ENCODE measurements at places on chromosomes 1 and 21.

DNA sequence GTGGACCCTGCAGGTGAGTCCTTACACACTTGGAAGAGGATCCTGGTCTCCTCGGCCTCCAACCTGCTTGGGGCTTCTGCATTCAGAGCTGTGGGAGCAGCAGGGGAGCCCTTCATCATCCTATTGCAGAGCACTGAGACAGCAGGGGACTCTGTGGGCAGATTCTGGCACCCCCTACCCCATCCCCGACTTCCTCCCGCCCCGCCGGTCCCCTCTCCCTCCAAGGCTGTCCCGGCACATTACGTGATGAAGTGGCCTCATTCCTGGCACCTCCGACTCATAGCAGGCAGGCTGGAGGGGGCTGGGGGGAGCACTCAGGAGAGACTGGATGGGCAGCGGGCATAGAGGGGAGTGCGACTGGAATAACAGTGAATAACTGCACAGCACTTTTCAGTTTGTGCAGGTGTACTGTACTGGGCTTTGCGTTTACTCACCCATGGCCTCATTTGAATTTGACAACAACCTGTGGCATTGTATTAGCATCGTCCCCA is 394.1 kb downstream of the MATN1 start:
- DNase-seq, result no peak

- DNase-seq, result peak; percentile 57
Measured at GRCh38 chr1:152185544-152186391, 26.7 kb upstream of the RPTN start.

DNA sequence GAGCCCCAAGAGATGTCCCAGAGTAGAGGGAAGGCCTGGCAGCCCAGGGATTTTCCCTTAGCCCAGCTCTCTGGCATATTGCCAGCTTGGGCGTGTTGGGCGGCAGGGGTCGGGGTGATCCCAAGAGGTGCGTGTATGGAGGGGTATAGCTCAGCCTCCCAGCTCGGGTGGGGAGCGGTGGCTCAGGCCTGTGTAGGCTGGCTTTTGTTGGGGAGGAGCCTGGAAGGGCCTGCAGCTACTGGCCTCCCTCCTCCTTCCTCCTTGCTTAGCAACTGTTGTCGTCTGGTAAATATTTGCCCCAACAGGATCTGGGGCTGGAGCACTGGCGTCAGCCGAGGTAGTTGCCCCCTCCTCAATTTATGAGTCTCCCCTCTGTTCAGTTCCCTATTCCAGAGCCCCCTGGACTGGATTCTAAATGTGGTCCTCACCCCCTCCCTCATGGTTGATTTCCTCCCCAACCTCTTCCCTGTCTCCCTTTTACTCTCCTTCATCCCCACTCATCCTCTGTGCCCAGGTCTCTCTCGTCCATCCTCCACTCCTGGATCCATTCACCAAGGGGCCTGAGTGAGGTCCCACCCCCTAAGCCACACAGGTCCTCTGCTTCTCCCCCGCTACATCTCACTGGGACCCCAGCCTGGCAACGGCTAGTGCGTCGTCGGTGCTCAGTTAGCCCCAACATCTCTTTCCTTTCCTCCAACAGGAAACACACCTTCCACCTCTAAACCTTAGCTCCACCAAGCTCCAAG is 10.3 kb upstream of the LMNA start:
- peak; percentile 81 for DNase-seq

DNA sequence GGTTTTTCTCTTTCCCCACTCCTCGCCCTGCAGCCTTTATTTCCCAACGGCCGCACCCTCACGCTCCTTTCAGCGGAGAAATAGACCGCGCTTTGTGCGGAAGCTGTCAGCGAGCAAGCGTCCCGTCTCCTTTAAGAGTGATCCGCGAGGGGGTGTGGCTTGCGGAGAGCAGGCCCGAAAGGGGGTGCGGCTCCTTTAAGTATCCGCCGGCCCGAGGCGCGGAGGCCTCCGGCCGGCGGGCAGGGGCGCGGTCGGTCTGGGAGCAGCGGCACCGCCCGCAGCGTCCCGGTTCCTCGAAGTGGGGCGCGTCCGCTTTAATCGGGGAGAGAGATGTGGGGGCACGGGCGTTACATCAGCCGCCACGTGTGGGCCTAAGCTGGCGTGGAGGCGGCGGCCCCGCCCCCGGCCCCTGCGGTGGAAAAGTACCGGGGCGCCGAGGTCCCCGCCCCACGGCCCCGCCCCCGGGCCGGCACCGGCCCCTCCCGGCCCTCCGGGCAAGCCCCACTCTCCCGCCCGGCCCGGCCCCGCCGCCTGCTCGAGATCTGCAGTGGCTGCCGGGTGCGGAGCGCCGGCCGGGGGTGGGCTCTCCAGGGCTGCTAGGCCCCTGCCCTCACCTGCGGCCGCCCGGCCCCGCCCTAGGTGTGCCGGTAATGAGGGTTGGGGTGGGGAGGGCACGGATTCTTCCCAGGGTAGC is 1.2 kb downstream of the SLC6A9 start:
- DNase-seq, result peak; percentile 88

DNA sequence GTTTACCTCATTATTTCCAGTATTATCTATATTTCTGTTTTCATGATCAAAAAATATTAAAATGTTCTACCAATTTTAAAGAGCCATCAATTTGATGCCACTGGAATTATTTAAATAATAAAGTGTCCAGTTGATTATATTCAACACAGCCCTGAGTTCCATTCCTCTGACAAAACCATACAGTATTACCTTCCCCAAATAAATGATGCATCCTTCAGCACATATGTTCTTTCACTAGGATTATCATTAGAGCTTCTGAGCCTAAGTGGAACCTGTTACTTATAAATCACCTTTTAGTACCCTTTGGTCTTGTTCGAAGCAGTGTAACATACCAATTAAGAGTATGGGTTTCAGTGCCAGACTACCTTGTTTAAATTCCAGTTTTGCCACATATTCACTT is 17.3 kb upstream of the PLEKHO1 start:
- DNase-seq, result no peak

GRCh38 chr1:6507461-6507911 is 16.0 kb upstream of the PLEKHG5 start:
- peak; percentile 91 for DNase-seq

- no peak for DNase-seq
Measured at GRCh38 chr1:201632364-201632952, 93.5 kb downstream of the NAV1 start.

- DNase-seq, result no peak
Measured at GRCh38 chr1:246708166-246708565, 16.0 kb upstream of the SCCPDH start.

DNA sequence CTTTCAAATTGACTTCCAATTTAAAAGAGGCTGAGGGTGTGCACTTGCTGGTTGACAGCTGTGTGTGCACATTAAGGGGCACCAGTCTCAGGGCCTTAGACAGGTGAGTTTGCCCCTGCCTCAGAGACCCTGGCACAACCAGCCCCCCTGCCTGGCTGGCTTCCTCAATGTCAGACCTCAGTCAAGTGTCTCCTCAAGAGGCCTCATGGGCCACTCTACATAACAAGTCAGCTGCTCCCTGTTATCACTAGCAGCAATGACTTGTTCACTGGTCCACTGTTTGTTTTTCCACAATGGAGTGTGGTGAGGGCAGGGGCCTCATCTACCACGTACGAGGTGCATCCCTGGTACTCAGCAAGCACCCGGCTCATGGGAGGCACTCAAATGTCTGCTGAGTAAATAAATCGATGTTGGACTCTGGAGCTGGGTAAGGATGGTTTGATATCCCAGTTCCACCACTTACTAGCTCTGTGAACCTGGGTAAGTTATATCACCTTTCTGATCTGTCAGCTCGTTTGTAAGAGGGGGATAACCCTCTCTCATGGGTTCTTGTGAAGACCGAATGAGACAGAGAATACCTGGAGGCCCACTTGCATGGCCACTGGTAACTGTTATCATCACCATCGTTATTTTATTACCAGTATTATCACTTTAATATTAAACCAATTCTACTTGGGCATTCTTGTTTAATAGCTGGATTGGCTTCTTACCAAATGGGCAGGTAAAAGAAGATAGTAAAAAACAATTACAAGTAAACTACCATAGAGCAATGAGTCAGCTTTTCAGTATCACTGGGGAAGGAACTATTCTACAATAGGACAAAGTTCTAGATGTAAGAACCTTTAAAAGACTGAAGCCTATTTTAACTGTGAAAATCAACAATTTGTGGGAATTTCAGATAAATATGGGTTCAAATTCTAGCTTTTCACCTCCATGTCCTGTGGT is 64.6 kb downstream of the SLC66A1 start:
- no peak for DNase-seq

GRCh38 chr1:172515927-172516326 is 17.0 kb upstream of the SUCO start:
- DNase-seq, result no peak

DNA sequence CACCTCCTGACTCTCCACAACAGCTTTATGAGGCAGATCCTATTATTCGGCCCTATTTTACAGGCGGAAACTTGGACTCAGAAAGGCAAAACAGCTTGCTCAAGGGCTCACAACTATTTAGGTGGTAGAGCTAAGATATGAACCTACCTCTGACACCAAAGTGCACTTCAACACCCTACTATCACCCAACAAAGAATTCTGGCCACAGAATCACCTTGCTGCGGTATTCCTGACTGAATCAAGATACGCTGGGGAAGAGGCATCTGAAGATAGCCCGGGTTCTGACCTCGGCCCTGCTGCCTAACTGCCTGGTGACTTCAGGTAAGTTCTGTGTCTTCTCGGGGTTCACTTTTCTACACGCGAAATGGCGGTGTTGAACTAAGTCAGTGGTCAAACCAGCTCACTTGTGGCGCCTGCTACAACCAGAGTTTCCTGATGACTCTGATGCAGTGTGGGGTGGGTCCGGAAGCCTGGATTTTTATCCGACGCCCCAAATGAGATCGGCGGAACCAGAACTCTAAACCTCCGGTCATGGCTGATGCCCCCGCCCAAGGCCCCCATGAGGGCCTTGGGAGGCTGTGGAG is 608 bp downstream of the PEF1 start:
- no peak for DNase-seq

- DNase-seq, result no peak
Measured at GRCh38 chr1:42815941-42816584, 859 bp upstream of the ERMAP start.

- DNase-seq, result no peak
Measured at GRCh38 chr1:12754738-12755137, 8.7 kb downstream of the CFAP107 start.

DNA sequence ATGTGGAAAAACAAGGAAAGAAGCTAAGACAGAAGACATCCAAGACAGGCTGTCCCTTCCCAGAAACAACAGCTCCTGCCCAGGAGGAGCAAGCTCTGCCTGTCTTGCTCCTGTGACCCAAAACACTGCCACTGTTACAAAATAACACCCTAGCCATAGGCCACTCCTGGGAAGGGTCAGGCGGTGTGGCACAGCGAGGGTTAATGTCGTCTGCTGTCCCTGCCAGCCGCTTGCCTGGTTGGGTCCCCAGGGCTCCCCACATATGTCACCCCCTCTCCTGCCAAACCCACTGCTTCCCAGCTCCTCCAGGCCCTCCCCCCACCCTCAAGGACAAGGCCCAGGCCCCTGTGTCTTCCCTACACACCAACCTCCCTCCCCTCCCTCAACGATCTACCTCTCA is 3.9 kb upstream of the NHLH1 start:
- no peak for DNase-seq

GRCh38 chr1:213783893-213784292 is 203.9 kb upstream of the PROX1 start:
- DNase-seq, result no peak

GRCh38 chr1:63975481-63975880 is 201.7 kb downstream of the ROR1 start:
- DNase-seq, result no peak

GRCh38 chr1:153842006-153842471 is 66.8 kb downstream of the SLC27A3 start:
- DNase-seq, result no peak

DNA sequence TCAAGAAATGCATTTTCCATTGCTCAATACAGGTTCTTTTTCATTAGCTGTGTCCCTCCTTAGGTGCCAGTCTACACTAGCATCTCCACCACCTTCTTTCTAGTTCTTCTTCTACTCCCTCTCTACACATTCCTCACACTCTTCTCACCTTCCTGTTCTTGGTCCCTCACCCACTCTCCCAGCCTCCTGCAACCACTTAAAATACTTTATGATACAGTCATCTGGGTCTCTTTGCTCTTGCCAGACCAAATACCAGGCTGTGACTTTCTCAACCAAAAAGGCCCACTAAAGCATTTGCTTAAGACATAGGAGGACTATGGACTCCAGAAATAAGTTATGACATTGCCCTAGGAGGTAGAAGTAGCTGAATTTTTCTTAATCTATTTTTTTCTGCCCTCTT is 35.1 kb downstream of the PIGM start:
- DNase-seq, result no peak

DNA sequence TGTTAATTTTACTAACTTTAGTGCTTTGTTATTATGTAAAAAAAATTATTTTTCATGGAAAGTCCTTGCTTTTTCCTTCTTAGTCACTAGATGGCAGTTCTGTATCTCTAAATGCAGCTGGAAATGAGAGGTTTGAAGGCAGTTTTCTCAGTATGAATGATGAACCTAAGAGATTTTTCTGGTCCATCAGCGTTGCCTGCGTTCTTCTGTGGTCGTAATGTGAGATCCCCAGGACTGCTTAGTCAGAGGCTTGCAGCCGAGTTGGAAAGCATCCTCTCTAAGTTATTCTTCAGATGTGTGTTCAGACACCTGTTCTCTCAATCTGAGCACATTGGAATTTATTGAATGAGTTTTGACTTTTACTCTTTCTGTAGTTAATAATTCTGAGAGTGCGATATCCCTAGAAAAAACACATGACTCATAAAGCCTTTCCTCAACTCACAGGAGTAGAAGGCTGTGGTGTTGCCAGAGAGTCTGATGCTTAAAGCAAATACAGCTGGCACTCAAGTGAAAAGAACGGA is 99.3 kb downstream of the FMN2 start:
- peak; percentile 49 for DNase-seq

DNA sequence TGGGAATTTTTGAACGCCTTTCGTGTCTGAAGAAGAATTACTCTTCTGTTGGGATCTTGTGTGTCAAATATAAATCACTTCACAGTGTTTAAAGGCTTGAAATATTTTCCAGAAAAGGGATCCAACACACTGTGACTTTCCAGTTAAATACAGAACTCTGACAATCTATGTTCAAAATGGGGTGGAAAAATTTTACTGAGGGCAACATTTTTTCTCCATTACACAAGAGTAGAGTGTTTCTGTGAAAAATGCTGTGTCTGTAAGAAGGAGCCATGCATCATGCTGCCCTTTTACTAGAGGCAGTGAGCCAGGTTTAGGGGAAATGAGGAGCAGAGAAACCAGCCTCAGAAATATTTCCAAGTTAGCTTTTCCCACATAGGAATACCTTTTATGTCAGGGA is 86.5 kb downstream of the VPS13D start:
- no peak for DNase-seq
